ENCODE measurements at places on chromosomes 5 and 9. TPM values are rescaled to one million over a fixed set of nuclear protein-coding genes. Genes with fewer than 3 reads are reported as not detected.

The ALDH7A1 gene
- 40.9 TPM for total RNA-seq

The TMC1 gene
- not detected for total RNA-seq

The BHMT2 gene
- total RNA-seq = 0.56 TPM

The MLANA gene
- total RNA-seq = not detected

The ACOT12 gene
- not detected for total RNA-seq

The SLC34A1 gene
- not detected for total RNA-seq

The IL13 gene
- total RNA-seq = not detected

The GPX3 gene
- total RNA-seq = 0.28 TPM

The NUTM2F gene
- not detected for total RNA-seq

The GFI1B gene
- not detected for total RNA-seq

The HARS2 gene
- total RNA-seq = 30.1 TPM

The FOXD4 gene
- total RNA-seq = not detected

The ZFP37 gene
- 4.4 TPM for total RNA-seq

The QRFP gene
- not detected for total RNA-seq

The MOB3B gene
- total RNA-seq = under 0.01 TPM

GRCh38 chr5:55929020-55929799 lies 65.6 kb downstream of the IL6ST start:
- DNase-seq = no peak

DNA sequence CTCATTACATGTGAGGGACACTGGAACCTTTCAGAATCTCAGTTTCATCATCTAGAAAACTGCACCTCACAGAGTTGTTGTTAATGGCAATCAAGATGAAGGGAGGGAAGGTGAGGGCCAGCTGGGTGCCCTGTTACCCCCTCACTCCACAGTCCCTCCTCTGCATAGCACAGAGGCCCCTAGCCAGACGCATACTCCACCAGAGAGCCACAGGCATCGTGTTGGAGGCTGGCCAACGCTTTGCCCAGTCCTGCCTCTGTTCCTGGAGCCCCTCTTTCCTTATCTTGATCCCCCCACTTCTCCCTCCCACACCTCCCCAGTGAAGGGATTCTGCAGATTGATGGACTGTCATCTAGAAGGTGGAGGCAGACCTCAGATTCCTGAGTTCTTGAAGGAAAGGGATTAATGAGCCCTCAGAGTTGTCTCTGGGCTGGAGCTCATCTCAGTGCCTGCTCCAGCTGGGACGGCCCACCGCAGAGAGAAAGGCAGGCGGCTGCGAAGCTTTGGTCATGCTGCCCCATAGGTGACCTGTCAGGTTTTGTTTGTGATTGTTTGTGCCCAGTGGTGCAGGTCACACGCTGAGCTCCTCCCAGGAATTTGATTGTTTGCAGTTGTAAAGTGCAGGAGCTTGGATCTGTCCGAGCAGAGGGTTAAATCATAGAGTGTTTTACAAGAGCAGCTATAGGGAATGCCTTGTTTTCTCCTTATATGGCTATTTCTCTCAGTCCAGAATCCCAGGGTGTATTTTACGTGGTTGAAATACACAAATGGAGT lies 487.3 kb downstream of the CCDC171 start:
- peak; percentile 81 for DNase-seq

DNA sequence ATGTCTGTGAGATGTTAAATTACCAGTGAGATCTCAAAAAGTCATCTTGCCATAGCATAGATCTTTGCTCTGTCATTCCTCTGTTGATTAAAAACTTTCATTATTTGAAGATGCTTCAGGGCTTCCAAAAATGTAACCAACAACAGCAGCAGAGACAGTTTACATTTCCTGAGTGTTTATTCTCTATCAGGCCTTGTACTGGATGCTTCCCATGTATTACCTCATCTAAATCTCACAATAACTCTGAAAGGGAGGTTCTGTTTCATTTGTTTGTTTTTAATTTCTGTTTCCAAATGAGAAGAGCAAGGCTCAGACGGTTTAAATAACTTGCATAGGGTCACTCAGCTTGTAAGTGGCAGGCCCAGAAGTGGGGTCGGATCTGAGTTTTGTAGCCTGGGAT lies 45.2 kb downstream of the MRRF start:
- DNase-seq = peak; percentile 39

- DNase-seq = no peak
Observed at GRCh38 chr9:98832768-98833089, 25.3 kb downstream of the GALNT12 start.

GRCh38 chr9:38091310-38092199 lies 22.5 kb upstream of the SHB start:
- DNase-seq = no peak

- DNase-seq = peak; percentile 86
Observed at GRCh38 chr5:149203921-149204441, 62.7 kb downstream of the ABLIM3 start.

GRCh38 chr5:107274571-107274970 lies 396.2 kb downstream of the EFNA5 start:
- peak; percentile 11 for DNase-seq

- peak; percentile 52 for DNase-seq
Observed at GRCh38 chr5:35626108-35626507, 8.4 kb downstream of the SPEF2 start.

DNA sequence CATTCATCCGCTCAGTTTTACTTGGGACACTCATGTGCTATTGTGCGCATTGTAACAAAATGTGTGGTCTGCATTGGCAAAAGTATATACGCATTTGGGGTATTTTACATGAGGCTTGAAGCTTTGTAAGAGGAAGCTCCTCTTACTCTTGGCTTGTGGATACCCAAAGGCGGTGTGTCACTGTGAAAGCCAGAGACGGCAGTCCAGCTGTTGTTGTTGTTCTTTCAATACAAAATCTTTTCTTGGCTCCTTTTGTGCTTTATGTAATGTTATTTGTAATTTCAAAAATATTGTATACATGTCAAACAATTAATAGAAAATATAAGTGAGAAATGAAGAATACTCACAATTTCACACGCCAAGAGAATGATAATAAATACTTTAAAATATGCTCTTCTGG lies 128.3 kb upstream of the MOCS2 start:
- DNase-seq = no peak

DNA sequence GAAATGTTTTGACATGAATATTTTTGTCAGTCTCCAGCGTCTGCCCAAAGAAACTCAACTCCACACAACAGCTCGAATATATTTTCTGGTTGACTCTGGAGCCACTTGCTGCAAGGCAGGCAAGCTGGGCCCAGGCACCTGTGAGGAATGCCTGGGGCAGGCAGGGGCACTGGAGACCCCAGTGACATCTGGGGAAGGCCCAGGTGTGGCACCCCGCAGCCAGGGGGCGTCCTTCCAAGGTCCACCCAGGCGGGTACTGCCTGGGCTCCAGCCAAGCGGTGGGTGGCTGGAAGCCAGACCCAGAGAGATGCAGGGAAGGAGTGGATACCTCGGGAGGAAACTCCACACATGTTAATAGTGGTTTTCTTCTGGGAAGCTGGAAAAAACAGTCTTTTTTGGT lies 125.9 kb downstream of the PHF2 start:
- no peak for DNase-seq

DNA sequence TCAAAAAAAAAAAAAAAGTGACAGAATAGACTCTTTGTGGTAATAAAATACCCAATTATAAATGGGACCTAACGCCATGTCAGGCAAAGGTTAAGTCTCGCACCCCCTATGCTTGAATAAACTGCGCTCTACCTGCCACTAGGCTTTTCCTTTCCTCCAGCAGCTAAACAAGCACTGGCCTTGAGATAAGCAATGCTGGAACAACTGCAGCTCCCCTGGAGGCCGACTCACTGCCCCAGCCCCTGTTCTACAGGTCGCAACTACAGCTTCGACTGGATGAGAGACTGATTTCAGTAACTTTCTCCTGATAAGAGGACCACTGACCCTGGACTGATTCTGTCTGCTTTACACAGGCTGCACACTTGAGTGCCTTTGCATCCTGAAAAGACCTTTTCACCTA lies 210.2 kb downstream of the HSPA4 start:
- no peak for DNase-seq

DNA sequence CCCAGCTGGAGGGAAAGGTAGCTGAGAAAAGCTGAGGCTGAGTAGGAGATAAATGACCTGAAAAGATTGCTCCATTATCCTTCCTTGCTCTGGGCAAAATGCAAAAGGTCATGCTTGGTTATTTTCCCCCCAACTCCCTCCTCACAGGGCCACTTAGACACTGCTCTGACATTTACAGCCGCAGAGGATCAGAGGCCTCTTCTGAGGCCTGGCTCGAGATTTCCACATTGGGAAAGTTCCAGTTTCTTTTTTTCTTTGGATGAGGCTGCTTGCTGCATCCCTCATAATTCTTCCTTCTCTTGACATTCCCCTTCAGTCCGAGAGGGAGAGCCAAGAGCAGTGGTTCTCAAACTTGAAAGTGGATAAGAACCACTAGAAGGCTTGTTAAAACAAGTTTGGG lies 60.1 kb upstream of the HSPA9 start:
- DNase-seq = peak; percentile 29

- peak; percentile 98 for DNase-seq
Observed at GRCh38 chr9:37486616-37487548, 1.1 kb downstream of the POLR1E start.

- DNase-seq = no peak
Observed at GRCh38 chr9:93699650-93700049, 123.3 kb downstream of the PHF2 start.

DNA sequence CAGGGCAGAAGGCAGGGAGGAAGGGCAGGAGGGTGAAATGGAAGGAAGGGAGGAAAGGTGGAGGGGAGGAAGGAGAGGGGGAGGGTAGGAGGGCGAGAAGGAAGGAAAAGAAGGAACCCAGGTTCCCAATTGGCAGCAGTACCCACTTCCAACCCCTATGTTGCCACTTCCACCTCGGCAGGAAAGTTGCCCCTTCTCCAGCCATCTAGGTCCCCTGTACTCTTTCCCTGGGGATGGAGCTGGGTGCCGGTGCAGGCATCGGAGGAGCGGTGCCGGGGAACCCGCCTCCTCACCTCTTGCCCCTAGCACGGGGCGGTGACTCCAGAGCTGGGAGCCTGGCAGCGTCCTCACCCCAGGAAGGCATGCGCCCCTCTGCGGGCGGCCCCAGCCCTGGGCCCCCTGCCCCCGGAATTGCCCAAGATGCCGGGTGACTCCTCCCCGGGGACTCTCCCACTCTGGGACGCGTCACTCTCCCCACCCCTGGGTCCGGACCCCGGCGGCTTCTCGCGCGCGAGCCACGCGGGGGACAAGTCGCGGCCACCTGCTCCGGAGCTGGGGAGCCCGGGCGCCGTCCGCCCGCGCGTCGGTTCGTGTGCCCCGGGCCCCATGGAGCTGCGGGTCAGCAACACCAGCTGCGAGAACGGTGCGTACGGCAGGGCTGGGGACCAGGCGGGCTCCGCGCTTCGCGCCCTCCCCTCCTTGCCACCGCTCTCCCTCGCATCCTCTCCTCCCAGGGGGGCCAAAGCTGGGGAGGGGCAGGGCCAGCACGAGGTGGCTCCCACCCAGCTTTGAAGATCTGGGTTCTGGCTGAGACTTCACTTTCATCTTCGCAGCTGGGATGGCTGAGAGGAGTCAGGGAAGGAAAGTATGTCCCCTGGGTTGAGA lies at the start of gene NIPAL4:
Gene NIPAL4, plus strand, starts transcription at position 499 of the 885 bp plus-strand sequence. Its CDS starts 108 bp downstream, at position 607.
- DNase-seq = no peak

GRCh38 chr9:69295872-69296552 lies 29.0 kb upstream of the ENTREP1 start:
- DNase-seq = peak; percentile 2

DNA sequence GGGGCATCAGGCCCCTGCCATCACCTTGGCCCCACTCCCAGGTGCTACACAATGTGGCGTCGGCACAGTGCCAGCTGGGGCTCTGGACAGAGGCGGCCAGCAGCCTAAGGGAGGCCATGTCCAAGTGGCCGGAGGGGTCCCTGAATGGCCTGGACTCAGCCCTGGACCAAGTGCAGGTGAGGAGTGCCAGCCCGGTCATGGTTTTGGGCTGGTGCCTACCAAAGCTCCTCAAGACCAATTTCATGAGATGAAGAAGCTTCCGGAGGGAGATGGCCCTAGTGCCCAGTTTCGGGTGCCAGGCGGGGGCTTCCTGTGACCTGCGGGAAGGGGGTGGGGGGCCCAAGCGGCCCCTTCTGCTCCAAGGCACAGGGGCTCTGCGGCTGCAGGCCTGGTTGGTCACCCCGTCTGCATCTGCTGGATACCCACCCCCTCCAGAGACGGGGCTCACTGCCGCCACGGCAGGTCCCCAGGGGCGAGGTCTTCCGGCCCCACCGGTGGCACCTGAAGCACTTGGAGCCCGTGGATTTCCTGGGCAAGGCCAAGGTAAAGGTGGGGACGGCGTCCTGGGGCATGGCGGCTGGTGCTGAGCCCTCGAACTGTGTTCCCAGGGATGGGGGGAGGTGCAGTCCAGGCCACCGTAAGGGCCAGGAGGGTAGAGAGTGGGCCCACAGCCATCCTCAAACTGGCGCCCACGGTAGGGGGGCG lies 5.8 kb downstream of the NOXA1 start:
- no peak for DNase-seq

DNA sequence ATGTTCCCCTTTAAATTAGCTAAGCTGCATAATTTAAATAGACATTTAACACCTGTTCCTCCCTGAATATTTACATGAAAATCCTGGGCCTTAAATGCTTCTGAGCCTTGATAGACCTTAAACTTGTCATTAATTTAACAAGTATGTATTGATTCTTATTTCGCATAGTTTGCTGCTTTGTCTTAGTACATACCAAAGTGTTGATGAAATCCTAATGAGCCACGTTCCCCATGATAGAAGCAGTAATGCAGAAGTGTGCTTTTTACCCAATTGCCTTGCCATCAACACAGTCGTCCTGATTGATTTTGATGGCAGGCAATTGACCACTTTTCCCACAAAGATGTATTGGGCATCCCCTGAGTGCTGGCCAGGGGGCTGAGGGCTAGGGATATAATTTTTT lies 213.5 kb downstream of the SGCD start:
- peak; percentile 14 for DNase-seq
